ENCODE measurements at places on chromosomes 2 and 18.
A peak's percentile ranks its signal among the peaks of the same experiment; 100 is the strongest.

GRCh38 chr2:173412628-173413027, 58.0 kb downstream of the CDCA7 start:
- no peak for DNase-seq

DNA sequence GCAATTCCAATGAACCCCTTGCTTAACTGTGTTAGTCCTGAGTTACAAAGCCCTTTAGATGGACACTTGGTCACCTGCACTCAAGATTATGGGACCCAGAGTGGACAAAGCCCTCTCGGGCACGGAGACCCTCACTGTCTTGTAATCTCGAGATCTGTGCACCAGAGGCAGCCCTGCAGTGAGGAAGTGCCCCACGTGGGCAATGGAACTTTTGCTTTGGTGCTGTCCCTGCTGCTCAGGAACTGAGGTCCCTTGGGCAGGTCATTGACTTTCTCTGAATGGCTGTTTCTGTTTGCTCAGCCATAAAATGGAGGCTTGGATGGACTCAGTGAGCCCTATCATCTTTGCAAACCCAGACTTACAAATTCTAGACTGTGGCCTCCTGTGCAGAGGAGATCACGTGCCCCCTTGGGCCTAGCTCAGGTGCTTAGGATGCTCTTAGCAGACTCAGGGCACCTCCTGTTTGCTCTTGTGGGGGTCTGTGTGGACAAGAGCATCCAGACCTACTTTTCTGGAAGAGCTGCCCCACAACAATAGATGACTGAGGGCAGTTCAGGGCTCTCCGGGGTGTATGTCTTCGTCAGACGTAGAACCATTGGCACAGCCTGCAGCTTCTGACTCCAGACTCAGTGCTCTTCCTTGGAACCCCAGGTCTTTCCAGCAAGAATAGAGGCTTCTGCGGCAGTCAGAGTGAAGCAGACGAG, 94.5 kb upstream of the HS6ST1 start:
- peak; percentile 6 for DNase-seq

DNA sequence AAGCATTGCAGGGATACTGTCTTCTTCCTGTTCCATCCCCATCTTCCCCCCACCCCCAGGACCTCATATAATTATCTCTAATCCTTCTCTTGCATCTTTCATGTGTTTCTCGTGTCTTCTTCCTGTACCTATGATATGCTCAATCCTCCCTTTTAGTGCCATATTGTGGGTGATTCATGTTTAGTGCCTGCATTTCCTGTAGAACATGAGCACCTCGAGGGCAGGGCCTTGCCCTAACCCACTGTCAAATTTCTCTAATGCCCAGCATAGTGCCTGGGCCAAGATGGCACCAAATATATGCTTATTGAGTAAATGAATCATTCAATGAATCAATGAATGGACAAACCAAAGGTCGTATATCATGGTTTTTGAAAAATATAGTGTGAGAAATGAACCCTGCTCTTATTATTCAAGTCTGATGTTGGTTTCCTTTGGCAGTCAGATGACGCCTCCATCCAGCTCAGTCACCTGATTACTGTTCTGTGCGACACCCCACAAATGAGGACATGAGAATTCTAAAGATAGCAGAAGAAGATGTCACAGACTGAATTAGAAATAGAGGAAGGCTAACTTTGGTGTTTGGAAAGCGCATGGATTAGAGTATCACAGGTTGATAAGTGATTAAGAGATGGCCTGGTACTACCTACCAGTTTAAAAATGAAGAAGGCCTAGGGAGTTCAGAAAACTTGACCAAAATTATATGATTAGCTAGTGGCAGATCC, 278.4 kb downstream of the PRKCE start:
- DNase-seq, result no peak

DNA sequence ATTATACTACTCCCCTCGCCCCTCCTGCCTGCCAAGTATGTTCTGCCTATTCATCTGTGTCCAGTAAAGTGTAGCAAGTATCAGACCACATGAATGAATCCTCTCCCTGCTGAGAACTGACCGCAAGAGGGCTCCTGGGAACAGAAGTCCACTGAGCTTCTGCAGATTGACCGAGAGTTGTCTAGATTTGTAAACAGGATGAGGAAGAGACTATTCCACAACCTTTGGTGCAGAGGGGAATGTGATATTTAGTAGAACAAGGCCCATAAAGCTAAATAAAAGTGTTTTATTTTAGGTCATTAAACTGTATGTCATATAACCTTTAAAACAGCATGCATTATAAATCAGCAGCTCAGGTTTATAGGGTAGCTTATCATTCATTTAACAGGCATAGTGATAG, 377.0 kb downstream of the DCC start:
- DNase-seq, result no peak

- DNase-seq, result no peak
Measured at GRCh38 chr2:82875858-82876257, 1583.2 kb downstream of the SUCLG1 start.

DNA sequence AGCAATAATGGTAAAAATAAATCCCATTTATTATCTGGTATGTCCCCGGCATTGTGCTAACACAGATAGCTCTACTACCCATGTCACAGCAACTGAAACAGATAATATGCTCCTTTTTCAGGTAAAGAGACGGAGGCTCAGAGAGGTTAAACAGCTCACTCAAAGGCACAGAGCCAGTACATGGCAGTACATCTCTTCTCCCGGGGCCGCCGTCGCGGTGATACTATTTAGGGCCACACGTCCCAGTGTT, 693 bp upstream of the PDK1 start:
- DNase-seq, result no peak

- no peak for DNase-seq
Measured at GRCh38 chr2:241814643-241815476, 5.9 kb downstream of the NEU4 start.
